Astrocyte of the cerebellum (primary cell): ENCODE measurements at places on chromosomes 12 and 14.

DNA sequence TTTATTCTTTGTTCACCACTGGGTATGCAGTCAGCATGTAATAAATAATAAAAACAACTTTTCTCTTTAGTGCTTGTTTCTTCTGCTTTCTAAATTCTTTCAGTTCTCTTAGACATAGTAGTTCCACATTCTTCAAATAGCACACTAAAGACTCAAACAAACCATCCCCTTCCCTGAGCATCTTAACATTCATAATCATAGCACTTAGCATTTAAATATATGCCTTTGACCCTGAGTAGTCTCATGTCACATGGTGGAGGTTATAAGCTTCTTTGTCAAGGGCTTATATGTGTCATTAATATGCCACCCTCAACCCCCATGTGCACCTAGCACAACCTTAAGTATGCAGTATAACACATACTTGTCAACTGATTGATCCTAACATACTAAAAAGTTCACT, 212.7 kb downstream of the PHLDA1 start:
- no peak for DNase-seq

GRCh38 chr12:26936559-26937442, 980 bp downstream of the INTS13 start:
- no peak for DNase-seq

- DNase-seq = no peak
Observed at GRCh38 chr14:78705989-78706388, 535.8 kb downstream of the NRXN3 start.

- no peak for DNase-seq
Observed at GRCh38 chr12:117321572-117321971, 39.9 kb downstream of the NOS1 start.

DNA sequence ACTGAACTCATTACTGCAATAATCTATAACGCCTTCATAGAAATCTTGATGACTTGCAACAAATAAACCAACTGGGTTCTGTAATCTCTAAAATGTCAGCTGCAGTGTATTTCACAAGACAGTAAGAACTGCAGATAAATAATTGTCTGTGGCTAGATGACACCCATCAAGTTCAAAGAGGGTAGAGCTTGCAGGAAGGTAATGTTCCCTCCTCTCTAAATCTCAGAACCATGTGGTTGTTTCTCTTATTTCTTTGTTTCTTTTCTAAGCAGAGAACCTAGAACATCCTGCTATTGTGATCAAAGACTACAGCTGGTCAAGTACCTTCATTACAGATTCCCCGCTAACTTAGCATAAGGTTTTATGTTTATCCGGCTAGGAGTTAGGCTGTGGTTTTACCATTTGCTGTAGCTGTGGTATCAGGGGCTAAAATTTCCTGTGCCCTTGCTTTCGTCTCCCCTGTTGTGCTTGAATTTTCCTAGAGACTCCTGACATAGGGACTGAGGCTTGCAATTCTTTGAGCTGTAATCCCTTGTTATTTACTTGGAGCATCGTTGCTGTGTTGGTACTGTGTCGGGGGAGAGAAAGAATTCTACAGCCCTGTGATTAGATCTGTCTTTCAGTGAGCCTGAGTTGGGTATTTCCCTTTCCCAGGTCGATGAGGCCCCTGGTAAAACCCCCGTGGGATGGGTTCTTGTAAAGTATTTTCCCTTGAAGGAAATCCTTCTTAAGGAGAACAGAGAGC, 253.1 kb upstream of the BTG1 start:
- no peak for DNase-seq

DNA sequence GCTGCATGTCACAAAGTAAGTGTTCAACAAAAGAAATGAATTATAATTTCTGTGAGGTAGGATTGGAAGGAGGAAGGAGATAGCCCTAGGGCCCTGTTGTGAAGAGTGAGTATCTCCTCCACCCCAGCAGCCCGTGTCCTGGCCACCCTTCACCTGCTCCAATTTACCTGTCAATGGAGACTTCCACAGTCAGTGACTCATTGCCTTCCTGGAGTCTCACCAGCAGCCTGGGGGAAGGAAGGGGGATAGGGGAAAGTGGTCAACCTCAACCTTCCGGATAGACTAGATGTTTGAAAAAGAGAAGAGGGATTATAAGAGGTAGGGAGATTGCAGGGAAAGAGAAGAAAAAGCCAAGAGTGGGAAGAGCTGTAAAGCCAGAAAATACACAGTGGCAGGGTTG, 9.2 kb downstream of the STAT2 start:
- no peak for DNase-seq

DNA sequence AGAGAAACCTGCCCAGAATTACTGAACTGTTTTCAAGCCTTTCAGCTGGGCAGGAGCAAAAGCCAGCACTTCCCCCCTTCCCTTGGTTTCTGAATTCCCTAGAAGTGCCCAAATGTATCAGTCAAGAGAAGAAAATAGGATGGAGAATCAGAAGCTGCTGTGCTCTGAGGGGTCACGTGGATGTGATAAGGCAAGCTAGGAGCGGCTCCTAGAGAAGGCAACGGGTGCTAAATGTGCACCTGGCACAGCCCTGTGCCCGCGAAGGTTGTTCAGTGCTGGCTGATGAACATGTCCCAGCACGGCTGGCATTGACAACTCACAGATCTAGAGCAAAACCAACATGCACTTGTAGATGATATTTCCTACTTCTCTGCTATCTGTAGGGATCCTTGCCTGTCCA, 8.3 kb downstream of the EMG1 start:
- no peak for DNase-seq

GRCh38 chr12:126069549-126070165, 1004.4 kb downstream of the AACS start:
- DNase-seq = peak; percentile 63

GRCh38 chr14:70683983-70684382, 42.3 kb downstream of the TTC9 start:
- no peak for DNase-seq

DNA sequence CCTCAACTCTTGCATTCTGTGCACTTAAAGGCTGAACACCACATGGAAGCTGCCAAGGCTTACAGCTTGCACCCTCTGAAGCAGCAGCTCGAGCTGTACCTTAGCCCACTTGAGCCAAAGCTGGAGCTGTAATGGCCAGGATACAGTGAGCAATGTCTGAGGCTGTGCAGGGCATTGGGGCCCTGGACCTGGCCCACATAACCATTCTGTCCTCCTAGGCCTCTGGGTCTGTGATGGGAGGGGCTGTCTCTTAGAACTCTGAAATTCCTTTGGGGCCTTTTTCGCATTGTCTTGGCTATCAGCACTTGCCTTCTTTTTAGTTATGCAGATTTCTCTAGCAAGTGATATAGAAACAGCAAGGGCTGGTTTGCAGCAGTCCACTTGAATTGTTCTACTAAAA, 303.8 kb upstream of the CLEC14A start:
- no peak for DNase-seq

- DNase-seq = peak; percentile 82
Observed at GRCh38 chr14:61466249-61466904, 145.0 kb downstream of the PRKCH start.

DNA sequence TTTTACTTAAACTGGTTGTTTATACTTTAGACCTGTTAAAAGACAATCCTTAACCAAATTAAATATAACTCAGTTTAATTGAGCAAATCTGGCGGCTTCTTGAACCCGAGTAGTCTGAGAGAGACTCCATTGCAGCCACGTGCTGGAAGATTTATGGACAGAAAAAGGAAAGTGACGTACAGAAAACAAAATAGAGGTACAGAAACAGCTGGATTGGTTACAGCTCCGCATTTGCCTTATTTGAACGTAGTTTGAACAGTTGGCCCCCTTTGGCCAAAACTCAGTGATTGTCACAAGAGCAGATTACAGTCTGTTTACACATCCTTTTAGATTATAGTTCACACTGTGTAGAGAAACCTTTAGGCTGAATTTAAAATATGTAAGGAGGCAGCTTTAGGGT, 155.9 kb downstream of the RAD51B start:
- no peak for DNase-seq

DNA sequence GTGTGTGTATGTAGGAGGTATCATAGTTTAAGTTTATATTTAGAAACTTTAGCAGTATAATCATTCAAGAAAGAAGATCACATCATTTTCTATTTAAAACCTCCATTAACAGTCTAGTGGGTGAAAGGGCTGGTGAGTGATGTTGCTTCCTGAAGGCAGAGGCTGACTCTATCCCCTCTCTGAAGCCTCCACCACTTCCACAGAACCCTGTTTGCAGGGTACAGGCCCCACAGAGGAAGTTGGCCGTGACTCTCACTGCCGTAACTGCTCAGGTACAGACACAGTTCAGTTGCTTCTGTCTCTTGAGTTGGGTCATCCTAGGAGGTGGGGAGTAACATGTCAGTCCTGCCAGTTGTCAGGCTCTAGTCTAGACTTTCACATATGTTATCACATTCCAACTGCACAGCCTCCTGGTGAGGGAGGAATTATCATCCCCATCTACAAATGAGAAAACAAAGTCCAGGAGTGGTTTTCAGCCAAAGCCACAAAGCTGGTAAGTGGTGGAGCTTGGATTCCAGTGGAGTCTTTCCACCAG, 31.5 kb downstream of the CFL2 start:
- peak; percentile 26 for DNase-seq

DNA sequence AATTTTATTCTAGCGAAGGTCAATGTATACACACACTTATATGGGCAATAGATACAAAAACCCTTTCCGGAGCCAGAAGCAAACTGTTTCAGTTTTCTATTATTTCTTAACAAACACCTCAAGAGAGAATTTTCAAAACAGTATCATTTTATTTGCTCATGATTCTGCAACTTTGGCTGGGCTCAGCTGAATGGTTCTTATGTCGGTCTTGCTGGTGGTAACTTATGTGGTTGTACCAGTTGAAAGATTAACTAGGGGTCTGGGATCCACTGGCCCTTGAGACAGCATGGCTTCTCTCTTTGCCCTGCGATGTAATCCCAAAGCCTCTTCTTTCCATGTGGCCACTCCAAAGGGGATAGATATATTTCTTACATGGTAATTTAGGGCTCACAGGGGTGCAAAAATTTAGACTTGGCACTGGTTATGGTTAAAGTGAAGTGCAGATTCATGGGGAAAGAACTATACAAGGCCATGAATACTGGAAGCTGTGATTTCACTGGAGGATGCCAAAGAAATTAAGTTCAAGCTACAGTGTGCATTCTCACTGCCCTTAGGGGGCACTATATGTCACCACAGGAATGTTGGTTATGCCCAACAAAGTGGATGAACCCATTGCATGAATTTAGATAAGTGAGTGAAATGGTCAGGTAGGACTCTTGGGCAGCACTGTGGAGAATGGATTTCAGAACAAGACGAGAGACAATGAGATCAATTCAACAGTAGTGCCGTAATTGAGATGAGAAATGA, 94.3 kb upstream of the NAV3 start:
- no peak for DNase-seq

GRCh38 chr14:97359341-97359740, 562.2 kb downstream of the VRK1 start:
- DNase-seq = no peak

GRCh38 chr12:132246997-132247717, 82.2 kb downstream of the GALNT9 start:
- DNase-seq = no peak

DNA sequence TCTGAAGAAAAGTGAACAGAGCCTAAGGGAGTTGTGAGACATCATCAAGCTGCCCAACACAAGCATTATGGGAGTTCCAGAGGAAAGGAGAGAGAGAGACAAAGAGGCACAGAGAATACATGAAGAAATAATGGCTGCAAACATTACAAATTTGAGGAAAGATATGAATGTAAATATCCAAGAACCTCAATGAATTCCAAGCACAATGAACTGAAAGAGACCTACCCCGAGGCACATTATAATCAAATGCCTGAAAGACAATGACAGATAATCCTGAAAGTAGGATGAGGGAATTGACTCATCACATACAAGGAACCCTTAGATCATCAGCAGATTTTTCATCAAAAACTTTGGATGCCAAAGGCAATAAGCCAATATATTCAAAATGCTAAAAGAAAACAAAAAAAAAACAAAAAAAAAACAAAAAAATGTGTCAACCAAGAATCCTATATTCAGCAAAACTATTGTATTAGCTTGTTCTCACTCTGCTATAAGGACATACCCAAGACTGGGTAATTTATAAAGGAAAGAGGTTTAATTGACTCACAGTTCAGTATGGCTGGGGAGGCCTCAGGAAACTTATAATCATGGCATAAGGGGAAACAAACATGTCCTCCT, 37.8 kb downstream of the BCL2L14 start:
- no peak for DNase-seq

- no peak for DNase-seq
Observed at GRCh38 chr14:100551056-100551455, 36.2 kb downstream of the BEGAIN start.

DNA sequence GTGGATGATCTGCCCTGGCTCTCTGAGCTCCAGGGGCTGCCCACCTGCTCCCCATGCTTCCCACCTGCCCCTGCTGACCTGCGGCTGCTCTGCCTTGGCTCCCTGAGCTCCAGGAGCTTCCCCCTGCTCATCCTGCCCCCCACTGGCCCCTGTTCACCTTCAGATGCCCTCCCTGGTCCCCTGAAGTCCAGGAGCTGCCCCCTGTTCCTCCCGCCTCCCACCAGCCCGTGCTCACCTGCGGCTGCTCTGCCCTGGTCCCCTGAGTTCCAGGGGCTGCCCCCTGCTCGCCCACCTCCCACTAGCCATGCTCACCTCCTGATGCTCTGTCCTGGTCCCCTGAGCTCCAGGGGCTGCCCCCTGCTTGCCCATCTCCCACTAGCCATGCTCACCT, 219.7 kb downstream of the TMEM121 start:
- DNase-seq = no peak

GRCh38 chr14:98122527-98122926, 1149.5 kb downstream of the BCL11B start:
- DNase-seq = no peak

- no peak for DNase-seq
Observed at GRCh38 chr14:72045271-72045670, 113.0 kb downstream of the RGS6 start.

DNA sequence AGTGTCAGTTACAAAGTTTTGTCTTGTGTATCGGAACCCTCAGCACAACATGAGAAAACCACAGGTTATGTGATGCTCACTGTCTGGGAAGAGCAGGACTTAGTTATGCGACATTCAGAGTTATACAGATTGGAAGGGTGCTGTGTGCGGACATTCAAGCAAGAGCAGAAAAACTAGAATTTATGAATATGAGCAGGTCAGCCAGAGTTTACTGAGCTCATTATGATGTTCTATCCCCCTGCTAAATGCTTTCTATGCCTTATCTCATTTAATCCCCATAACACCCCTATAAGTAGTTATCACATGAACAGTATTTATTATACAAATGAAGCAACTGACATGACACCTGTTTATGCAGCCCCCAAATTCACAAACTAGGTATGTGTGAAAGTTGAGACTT, 1083.2 kb downstream of the FLRT2 start:
- DNase-seq = no peak
